Fibroblast of the aortic adventitia (primary cell): ENCODE measurements at places on chromosomes 1 and 21.

DNA sequence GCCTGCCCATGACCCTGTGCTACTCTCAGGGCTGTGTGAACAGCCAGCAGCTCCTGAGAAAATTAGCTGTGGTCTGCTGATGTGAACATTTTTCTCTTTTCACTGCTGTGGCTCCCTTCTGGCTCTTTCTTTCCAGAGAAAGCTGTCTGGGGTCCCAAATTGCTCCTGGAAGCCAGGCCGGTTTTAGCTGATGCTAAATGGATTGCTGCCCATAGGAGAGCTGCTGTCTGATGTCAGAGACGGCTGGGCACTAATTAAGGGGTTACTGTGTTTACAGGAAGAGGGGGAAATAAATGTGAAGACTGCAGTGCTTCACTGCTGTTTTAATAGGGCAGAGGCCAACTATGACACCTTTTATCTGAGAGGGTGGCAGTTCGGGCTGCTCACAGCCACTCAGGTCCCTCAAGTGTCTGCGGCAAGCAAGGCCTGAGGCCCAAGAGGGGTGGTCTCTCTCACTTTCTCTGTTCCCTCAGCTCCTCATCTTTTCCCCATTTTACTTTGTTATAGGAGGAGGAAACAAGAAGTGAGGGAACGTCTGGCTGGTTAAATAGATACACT is 106.0 kb upstream of the GNG12 start:
- DNase-seq = no peak

- peak; percentile 63 for DNase-seq
Measured at GRCh38 chr1:78104322-78104721, 58.6 kb downstream of the GIPC2 start.

DNA sequence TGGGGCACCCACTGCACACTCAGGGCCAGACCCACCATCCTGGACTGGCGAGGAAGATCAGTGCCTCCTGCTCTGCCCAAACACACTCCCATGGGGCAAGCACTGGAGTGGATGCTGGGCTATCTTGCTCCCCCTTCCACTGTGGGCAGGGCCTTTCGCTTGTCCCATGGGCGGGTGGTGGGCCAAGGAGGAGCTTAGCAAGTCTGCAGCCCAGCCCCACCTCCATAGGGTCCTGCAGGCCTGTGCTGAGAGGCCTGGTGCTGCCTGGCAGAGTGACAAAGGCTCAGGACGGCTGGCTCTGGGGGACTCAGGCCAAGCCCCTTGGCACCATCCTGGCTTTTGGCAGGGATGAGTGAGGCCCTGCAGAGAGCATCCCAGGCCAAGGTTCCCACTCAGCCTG is 89.4 kb downstream of the PTPRU start:
- DNase-seq = no peak

DNA sequence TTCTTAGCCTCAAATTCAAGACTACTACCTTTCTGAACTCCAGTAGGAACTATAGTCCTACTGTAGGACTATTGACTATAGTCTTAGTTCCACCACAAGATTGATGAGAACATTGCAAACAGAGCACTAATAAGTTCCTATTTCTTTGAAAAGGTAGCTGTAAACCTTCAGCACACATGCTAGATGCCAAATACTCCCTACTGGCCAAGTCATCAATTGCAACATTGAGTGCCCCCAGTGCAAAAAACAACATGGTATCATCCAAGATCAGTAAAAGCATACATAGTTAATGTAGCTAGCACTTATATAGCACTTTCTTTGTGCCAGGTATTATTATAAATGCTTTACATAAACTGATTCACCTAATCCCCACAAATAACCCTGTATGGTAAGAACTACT is 99.8 kb downstream of the MRPL39 start:
- DNase-seq = no peak

- no peak for DNase-seq
Measured at GRCh38 chr1:204663644-204664383, 21.7 kb downstream of the LRRN2 start.

- DNase-seq = peak; percentile 60
Measured at GRCh38 chr1:223827193-223827663, 18.5 kb downstream of the TP53BP2 start.
